ENCODE measurements at places on chromosomes 3 and 15.

DNA sequence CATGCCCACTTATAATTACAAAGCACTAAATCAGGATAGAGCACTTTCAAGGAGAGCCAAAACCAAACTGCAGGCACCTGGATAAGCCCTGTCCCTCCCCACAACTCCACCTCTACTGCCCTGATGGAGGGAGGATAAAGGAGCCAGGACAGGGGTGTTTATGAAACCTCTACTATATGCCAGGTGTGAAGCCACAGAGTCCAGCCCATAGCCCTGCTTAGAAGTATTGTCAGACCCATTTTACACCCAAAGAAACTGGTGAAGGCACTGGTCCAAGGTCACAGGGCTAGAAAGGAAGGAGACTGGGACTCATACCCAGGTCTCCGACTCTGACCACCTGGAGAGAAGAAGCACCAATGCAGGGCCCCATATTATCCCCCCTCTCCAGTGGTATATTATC, 48.7 kb downstream of the SH3BP5 start:
- no peak for DNase-seq

DNA sequence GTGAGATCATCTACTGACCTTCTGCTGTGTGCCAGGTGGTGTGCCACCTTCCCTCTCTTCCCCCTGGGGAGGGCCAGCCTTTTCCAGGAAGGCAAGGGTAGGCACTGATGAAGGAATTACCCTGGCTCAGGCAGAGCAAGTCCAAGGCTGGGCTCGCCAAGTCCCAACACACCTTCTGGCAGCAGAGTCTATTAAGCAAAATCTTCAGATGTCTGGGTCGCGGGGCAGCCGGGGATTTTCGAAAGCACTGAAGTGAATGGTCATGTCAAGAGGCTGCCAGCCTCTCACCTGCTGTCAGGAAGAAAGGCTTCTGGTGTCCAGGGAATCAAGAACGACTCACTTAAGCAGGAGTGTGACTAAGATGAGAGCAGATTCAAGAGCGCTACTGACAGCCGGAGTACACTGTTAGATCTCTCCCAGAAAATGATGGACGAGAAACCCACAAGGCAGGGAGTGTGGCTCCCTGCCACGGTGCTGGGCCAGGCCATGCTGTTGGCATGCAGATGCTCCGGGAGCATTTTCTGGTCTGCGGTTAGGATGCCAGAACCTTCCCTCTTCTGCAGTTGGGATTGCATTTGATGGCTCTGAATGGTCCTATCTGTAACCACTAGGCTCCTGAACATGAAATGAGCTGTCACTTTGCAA, 479.8 kb downstream of the SHQ1 start:
- no peak for DNase-seq

DNA sequence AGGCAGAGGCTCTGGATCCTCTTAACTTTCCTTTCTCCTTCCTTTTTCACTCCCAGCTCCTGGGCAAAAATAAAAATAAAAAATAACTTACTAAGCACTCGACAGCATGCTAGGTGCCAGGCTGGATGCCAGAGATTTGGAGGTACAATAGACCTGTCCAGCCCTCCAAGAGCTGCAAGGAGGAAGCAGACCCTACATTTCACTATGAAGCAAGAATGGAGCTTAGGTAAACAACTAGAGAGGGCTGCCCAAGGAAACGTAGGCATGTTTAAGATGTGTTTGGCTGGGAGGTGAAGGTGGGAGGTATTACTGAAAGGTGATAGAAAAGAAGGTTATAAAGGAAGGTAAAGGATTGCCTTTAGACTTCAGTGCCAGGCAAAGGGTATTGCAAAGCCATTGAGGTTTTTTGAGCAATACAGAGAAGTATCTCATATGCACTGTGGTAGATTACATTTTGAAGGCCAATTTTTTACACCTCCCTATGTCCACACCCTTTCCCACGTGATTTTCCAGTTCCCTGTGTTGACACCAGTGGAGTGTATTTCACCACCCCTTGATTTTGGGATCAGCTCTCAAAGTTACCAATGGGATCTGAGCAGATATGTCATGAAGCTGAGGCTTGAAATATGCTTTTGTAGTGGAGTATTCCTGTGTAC, 69.1 kb downstream of the DCLK3 start:
- DNase-seq, result no peak

GRCh38 chr15:84625123-84625522, 24.3 kb downstream of the ZSCAN2 start:
- no peak for DNase-seq

GRCh38 chr3:184880276-184881019, 68.5 kb downstream of the VPS8 start:
- DNase-seq, result no peak

DNA sequence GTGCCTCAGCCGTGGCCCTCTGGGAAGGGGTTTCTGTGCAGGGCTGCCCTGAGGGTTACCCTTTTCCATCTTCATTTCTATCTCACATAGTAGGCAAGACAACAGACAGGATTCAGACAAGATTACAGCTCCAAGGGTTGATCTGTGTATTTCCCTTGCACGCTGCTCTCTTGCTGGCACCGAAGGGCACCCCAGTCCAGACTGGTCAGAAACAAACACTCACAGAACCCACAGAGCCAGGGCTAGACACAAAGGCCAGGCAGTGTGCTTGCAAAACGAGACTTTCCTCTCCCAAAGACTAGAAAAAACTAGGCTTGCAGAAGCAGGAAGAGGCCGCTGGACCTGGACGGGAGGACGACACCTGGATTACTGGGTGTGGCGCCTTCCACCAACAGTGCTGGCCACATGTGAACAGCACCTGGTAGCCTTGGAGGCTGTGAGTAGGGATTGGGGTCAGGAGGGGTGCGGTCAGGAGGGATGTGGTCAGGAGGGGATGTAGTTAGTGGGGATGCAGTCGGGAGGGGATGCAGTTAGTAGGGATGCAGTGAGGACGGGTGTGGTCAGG, 96.8 kb downstream of the BDH1 start:
- no peak for DNase-seq

DNA sequence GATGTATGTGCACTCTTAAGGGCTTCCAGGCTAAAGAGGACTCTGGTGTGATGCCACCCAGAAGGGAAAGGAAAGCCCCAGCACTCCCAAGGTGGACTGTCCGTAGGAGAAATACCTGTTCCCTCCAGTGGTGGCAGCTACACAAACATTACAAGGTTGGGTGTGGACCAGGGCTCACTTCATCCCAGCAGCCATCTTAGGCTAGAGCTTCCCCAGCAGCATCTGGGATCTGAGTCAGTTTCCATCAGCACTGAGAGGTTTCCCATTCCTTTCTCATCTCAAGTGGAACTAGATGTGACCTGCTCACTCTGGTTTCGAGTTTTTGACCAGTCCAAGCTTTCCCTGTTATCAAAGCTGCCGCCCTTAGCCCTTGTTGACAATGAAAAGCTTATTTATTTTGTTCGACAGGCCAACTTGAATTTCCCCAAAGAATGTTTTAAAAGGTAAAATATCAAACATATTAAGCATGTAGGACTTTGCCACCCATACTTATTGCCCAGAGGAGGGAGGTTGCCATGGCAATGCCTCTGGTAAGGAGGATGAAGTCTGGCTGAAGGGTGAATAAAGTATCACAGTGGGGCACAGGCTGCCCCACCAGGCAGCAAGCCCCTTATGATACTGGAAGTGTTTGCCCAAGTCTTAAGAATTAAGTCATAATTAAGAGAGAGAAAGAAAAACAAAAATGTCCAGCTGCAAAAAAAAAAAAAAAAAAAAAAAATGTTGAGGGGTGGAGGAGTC, 28.9 kb downstream of the CLDN18 start:
- no peak for DNase-seq

DNA sequence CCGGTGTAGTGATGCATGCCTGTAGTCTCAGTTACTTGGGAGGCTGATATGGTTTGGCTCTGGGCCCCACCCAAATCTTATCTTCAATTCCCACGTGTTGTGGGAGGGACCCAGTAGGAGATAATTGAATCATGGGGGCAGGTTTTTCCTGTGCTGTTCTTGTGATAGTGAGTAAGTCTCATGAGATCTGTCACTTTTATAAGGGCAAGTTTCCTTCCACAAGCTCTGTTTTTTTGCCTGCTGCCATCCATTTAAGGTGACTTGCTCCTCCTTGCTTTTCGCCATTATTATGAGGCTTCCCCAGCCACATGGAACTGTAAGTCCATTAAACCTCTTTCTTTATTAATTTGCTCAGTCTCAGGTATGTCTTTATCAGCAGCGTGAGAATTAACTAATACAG, 566.7 kb upstream of the NECTIN3 start:
- no peak for DNase-seq

DNA sequence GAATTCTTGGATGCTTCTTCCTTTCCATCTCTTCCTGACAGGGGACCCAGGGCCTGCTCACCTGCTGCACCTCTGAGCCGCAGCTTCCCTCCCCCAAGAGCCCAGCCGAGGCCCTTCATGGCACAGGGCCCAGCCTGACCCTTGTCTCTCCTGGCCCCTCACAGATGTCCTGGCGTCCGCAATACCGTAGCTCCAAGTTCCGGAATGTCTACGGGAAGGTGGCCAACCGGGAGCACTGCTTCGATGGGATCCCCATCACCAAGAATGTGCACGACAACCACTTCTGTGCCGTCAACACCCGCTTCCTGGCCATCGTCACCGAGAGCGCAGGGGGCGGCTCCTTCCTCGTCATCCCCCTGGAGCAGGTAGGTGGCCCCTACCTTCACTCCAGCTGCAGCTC, 66.2 kb downstream of the CORO2B start:
- no peak for DNase-seq

DNA sequence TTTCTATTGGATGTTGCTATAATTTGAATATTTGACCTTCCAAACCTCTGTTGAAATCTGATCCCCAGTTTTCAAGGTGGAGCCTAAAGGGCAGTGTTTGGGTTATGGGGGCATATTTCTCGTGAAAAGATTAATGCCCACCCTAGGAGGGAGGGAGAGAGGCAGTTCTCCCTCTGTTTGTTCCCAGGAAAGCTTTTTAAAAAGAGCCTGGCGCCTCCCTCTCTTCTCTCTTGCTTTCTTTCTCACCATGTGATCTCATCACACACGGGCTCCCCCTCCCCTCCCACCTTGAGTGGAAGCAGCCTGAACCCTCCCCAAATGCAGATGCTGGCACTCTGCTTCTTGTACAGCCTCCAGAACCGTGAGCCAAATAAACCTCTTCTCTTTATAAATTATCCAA, 12.4 kb upstream of the GABRA5 start:
- DNase-seq, result no peak

DNA sequence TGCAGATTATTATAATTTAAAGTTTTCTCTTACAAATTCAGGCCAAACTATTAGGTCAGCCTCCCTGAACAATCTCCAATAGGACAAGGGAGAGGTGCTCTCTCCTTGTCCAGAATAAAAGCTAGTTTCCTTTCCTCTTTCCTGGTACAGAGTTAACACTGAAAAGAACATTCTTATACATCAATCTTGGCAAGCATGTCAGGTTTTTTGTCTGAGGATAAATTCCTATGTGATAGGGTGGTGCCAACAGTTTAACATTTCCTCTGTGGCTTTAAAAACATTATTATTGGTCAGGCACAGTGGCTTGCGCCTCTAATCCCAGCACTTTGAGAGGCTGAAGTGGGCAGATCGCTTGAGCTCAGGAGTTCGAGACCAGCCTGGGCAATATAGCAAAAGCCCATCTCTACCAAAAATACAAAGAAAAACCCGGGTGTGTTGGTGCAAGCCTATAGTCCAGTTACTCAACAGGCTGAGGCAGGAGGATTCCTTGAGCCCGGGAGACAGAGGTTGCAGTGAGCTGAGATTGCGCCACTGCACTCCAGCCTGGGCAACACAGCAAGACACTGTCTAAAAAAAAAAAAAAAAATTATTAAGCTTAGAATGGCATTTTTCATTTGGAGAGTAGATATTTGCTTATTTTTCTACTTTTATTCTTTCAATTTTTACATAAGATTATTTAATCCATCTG, 13.7 kb upstream of the ULK4 start:
- DNase-seq, result no peak

DNA sequence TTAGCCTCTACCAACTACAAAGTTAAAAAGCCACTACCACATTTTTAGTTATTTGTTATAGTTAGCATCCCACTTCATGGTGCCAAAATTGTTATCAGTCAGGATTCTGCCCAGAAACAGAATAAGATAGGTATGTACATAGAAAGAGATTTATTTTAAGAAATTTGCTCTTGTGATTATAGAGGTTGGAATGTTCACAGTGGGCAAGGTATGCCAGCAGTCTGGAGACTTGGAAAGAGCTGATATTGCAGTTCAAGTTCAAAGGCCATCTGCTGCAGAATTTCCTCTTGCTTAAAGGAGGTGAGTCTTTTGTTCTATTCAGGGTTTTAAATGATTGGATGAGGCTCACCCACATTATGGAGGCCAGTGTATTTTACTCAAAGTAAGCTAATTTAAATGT, 143.8 kb upstream of the POU1F1 start:
- DNase-seq, result no peak

DNA sequence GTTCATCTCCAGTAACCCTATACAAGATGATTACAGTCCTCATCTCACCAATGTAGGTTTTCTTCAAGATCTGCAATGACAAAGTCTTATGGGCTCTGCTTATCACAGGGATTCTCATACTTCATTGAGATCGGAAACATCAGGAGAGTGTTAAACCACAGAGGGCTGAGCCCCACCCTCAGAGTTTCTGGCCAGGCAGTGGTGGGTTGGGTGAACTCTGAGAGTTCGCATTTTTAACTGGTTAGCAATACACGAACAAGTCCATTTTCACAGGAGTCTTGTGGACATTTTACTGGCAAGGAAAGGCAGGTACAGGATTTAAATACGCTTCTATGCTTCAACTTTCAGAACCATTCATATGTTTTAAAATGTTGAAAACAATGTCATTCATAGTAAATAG, 366.7 kb upstream of the ROBO2 start:
- no peak for DNase-seq

- DNase-seq, result no peak
Observed at GRCh38 chr3:161551697-161552096, 55.1 kb downstream of the OTOL1 start.

DNA sequence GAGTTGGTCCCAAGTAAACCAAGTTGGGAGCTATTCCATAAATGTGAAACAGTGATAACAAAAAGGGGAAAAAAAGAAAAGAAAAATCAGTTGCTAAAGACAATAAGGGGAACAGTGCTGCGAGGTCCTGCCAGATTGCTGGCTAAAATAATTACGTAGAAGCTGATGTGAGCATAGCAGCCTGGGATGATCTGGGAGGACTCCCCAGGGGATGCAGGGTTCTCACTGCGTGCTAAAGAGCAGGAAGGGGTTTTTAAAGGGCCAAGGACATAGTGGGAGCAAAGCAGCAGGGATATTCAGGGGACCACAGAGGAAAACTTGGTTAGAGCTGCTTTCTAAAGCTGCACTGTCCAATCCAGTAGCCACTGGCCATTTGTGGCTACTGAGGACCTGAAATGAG, 133.0 kb upstream of the UMPS start:
- DNase-seq, result no peak

- DNase-seq, result peak; percentile 47
Observed at GRCh38 chr3:58237941-58238681, 519 bp downstream of the ABHD6 start.
